Forelimb muscle (tissue), 1 donor: ENCODE measurements at places on chromosomes 12 and 14. TPM values are rescaled to one million over a fixed set of nuclear protein-coding genes. Genes with fewer than 3 reads are reported as not detected.

The SERPINA9 gene
- polyA plus RNA-seq = not detected

The GOLT1B gene
- polyA plus RNA-seq = 38.2 TPM

The DNAH10 gene
- polyA plus RNA-seq = 1.6 TPM

The SLCO1B1 gene
- polyA plus RNA-seq = not detected

The ACVRL1 gene
- 44.9 TPM for polyA plus RNA-seq

The ALG10 gene
- polyA plus RNA-seq = 4.9 TPM

The DLST gene
- 70.7 TPM for polyA plus RNA-seq

The TTC9 gene
- polyA plus RNA-seq = 10.9 TPM

The NRXN3 gene
- polyA plus RNA-seq = 0.58 TPM

The ZC2HC1C gene
- polyA plus RNA-seq = 1.4 TPM

The SOX5 gene
- polyA plus RNA-seq = 1.5 TPM

The CABP1 gene
- 2.5 TPM for polyA plus RNA-seq

The MYL2 gene
- 1,082 TPM for polyA plus RNA-seq

The KMT2D gene
- 40.0 TPM for polyA plus RNA-seq

The EGLN3 gene
- 57.9 TPM for polyA plus RNA-seq

The TAS2R13 gene
- 0.11 TPM for polyA plus RNA-seq

The COX8C gene
- polyA plus RNA-seq = 0.44 TPM

The GLI1 gene
- 11.2 TPM for polyA plus RNA-seq

The DBX2 gene
- polyA plus RNA-seq = 0.16 TPM

The HCAR1 gene
- polyA plus RNA-seq = 0.10 TPM

The PROX2 gene
- polyA plus RNA-seq = 0.85 TPM

The CCER1 gene
- polyA plus RNA-seq = not detected

The TAS2R8 gene
- not detected for polyA plus RNA-seq

The ASCL1 gene
- not detected for polyA plus RNA-seq

The TPPP2 gene
- polyA plus RNA-seq = 0.49 TPM

The MYF6 gene
- 90.3 TPM for polyA plus RNA-seq

The CCDC177 gene
- polyA plus RNA-seq = not detected

The PARP2 gene
- polyA plus RNA-seq = 34.2 TPM

The SDS gene
- 0.20 TPM for polyA plus RNA-seq

The LGR5 gene
- 4.5 TPM for polyA plus RNA-seq

The ART4 gene
- 0.19 TPM for polyA plus RNA-seq

The LHX5 gene
- not detected for polyA plus RNA-seq

The TOMM20L gene
- 0.43 TPM for polyA plus RNA-seq

The DPF3 gene
- polyA plus RNA-seq = 4.6 TPM

The C1QL4 gene
- 0.06 TPM for polyA plus RNA-seq

The TAS2R43 gene
- polyA plus RNA-seq = 0.35 TPM

The PTPRB gene
- polyA plus RNA-seq = 12.7 TPM

The HOXC6 gene
- 4.7 TPM for polyA plus RNA-seq

The PLEK2 gene
- polyA plus RNA-seq = 0.89 TPM

The GCN1 gene
- polyA plus RNA-seq = 37.9 TPM

The C12orf56 gene
- 1.2 TPM for polyA plus RNA-seq

The FAM222A gene
- 9.8 TPM for polyA plus RNA-seq

The KRT79 gene
- polyA plus RNA-seq = not detected

The LMO3 gene
- 0.95 TPM for polyA plus RNA-seq

The PLA2G1B gene
- not detected for polyA plus RNA-seq

The FOXN4 gene
- polyA plus RNA-seq = 0.15 TPM

The SMIM41 gene
- polyA plus RNA-seq = 0.18 TPM

The LRRK2 gene
- polyA plus RNA-seq = 4.5 TPM

The BEGAIN gene
- 4.5 TPM for polyA plus RNA-seq

The TRHDE gene
- 0.40 TPM for polyA plus RNA-seq

The KLRD1 gene
- polyA plus RNA-seq = 1.3 TPM
